Panc1 (cell line): ENCODE measurements at places on chromosomes 7 and 10. TPM values are rescaled to one million over a fixed set of nuclear protein-coding genes. Genes with fewer than 3 reads are reported as not detected.

Gene HSPA12A
- total RNA-seq, result 7.7 TPM

Gene CCM2
- total RNA-seq, result 97.1 TPM

Gene EN2
- total RNA-seq, result 1.5 TPM

Gene TNPO3
- 71.8 TPM for total RNA-seq

Gene PRPS1L1
- not detected for total RNA-seq

Gene ADAM22
- 4.2 TPM for total RNA-seq

Gene LIPK
- total RNA-seq, result not detected

Gene ST8SIA6
- total RNA-seq, result 0.82 TPM

Gene PTCD1
- total RNA-seq, result 15.0 TPM

Gene FKBP14
- 36.0 TPM for total RNA-seq

Gene HOGA1
- 0.08 TPM for total RNA-seq

Gene AGAP9
- total RNA-seq, result 9.9 TPM

Gene CTTNBP2
- total RNA-seq, result 1.0 TPM

Gene ERVW-1
- total RNA-seq, result not detected
